ENCODE measurements at places on chromosomes 13 and 19.

DNA sequence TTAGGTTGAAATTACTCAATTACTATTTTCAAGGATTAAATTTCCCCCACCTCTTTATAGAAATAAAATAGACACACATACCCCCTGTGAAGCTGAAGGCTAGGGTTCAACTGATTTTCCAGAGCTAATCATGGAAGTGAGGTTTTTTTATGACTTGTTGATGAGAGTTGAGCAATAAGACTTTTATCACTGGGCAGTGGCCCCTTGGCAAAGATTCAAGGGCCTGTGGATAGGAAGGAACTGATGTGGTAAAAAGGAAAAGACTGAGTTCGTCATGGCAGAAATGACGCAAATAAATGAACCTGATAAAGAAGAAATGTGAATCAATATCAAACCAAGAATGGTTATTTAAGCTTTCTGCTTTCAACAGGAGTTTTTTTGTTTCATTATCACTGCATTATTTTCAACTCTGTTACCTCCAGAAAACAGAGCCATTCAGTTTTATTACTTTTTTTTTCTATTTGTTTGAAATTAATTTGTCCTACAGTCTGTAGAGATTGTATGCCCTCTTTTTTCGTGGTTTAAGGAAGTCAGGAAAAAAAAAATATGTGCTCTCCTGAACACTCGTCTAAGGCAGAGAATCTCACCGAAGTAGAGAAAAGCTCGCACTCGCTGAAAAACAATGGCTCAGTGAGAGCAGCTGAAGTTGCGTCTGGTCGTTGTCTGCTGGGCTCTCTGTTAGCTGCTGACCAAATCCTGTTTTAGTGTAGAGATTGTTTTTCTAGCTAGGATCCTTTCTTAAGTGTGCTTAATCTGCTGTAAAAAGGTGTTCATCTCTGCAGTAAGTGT lies 38.9 kb downstream of the STOML3 start:
- no peak for DNase-seq

- DNase-seq: no peak
Measured at GRCh38 chr13:21020176-21020575, 41.2 kb downstream of the LATS2 start.

DNA sequence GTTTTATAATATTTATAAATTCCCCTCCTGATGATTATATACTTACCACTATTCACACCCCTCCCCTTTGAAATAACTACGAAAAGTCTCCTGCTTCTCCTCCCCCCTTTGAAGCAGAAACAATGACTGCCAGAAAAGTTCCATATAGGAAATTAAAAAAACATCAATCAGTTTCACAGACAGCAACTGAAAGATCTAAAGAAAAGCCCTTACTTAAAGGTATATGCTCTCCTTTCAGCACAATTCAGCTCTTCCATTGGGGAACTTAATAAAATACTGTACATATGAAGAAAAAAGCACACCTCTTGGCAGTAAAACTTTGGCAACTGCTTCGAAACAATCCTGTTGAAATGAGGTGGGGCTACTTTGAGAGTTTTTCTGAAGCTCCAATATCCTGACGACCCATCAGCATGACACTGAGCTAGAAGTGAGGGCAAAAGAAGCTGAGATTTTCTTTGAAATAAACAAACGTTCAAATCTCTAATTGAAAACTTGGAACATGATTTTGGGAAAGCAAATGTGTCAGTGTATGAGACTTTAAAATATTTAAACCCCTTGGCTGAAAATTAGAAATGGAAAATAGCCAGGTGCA lies 147.6 kb upstream of the RXFP2 start:
- no peak for DNase-seq

DNA sequence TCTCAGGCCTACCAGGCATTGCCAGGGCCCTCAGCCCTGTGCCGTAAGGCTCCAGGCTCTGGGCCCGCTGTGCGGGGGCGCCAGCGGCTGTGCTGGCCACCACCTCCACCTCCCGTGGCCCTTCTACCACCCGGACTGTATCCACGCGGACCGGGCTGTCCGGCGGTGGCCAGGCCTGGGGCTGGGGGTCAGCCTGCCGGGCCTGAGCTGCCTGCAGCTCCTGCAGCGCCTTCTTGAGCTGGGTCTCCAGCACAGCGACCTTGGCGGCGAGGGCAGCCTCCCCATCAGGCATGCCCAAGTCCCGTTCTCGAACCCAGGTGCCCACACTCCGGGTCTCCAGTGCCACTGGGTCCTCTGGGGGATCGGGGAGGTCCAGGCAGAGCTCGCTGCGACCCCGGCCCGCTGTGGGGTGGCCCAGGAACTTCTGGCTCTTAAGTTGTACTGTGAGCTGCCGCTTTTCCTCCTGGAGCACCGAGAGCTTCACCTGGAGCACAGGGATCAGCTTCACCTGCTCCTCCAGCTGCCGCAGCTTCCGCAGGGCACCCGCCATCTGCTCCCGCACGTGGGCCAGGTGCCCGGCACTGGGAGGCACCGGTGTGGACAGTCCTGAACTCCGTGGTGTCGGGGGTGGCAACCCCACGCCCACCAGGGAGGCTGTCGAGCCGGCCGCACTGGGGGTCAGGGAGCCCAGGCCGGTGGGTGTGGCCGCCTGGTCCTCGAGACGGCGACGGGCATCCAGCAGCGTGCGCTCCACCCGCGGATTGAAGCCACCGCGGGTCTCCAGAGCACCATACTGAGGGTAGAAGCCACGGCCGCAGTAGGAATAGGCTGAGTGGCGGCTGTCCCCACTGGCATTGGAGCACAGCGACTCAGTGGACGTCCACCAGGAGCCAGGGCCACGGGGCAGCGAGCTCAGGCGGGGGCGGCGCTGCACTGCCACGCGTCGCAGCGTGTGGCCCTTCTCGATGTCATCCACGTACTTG lies 4.1 kb downstream of the KANK2 start:
- no peak for DNase-seq

GRCh38 chr19:28504139-28504538 lies 708.8 kb downstream of the UQCRFS1 start:
- DNase-seq: no peak

DNA sequence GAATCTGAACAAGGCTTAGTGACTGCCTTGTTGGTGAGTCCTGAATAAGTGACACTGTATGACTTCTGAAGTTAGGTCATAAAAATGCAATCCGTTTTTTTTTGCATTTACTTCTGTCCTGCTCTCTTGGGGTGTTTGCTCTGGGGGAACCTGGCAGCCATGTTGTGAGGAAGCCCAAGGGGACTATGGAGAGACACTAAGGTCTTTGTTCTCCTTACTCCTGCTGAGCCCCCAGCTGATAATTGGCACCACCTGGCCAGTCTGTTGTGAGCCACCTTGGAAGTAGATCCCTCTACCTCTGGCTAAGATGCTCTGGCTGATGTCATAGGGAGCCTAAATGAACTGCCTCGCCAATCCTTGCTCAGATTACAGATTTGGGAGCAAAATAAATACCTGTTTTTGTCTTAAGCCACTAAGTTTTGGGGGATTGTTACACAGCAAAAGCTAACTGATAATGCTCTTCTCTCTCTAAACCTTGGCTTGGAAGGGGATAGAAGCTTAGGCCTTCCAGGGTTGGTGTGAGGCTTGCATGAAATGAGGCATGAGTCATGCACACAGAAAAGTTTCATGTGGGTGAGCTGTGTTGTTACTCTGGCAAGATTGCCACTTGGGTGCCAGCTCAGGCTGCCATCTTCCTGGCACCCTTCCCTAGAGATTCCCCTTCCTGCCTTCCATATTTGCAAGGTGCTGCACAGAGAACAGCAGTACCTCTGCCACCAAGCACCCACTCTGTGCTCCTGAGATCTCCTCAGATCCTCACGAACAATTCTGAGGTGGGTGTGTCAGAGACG lies 10.1 kb downstream of the TUBB4A start:
- no peak for DNase-seq

DNA sequence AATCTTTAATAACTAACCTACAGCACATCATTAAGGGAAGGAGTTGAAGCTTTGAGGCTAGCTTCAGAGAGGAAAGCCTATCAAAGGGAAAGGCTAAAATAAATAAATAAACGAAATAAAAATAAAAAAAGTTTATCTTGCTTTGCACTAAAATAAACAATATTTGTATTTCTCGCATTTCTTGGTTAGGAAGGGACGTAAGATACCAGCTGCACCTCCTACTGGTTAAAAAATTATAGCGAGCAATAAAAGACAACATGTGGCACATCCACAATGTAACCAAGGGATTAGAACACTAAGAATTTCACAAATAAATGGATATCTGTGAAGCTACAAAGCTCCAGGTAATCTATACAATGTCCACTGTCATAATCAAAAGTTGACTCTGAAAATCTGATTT lies 194.5 kb downstream of the DACH1 start:
- DNase-seq: no peak

DNA sequence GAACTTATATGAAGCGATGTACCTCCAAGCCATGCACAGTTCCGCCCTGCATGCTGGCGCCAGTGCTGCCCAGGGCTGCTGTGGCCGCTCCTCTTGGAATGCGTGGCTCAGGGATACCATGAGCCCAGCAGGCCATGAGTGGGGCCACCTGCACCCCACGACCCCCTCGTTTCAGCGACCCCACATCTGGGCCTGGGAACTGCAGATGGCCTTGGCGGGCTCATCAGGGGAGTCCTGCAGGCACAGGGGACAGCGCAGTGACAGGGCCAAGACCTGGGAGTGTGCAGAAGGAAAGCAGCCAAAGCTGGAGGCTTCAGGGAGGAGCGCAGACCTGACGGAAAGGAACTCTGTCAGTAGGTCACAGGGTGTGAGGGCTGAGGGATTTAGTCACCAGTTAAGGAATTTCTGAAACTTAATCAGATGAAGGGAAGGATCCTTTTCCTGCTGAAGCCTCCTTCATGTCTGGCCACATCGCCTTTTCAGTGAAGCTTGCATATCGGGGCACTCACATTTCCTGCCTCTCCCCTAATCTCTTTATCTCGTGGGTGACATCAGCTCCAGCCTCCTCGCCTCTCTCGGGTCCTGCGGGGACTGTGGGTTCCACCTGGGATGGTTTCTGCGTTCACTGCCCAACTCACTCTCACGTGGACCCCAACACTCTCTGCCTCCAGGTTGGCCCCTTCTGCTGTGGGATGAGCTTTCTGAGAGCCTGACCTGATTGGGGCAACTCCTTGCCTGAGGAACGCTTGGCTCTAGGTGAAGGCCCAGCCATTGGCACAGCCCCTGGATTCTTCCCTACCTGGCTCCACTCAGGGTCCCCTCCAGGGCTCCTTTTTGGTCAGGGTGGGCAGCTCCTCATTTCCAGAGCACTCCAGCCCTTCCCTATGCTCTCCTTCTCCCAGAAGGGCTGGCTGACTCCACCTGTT lies 123.5 kb downstream of the CRYL1 start:
- no peak for DNase-seq

- no peak for DNase-seq
Measured at GRCh38 chr13:55999709-56000108, 1141.0 kb upstream of the PRR20A start.

DNA sequence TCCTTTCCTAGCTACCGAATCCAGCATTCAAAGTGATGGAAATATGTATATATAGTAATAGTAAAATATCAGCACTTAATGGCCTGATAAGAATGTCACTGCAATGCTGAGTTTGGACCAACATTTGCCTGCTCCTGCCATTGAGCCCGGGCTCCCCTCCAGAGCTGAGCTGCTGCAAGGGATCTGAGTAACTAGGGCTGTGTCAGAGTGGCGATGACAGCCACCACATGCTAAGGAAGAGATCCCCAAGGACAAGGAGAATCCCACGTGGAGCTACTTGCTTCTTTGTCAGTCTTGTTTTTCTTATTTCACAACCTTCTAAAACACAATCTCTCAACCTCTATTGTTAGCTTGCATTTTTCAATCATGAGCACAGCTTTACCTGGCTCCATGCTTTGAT lies 19.5 kb upstream of the ALOX5AP start:
- no peak for DNase-seq

- no peak for DNase-seq
Measured at GRCh38 chr13:63909726-63910375, 2494.2 kb upstream of the PCDH20 start.

- no peak for DNase-seq
Measured at GRCh38 chr13:78129823-78130222, 211.2 kb upstream of the EDNRB start.

DNA sequence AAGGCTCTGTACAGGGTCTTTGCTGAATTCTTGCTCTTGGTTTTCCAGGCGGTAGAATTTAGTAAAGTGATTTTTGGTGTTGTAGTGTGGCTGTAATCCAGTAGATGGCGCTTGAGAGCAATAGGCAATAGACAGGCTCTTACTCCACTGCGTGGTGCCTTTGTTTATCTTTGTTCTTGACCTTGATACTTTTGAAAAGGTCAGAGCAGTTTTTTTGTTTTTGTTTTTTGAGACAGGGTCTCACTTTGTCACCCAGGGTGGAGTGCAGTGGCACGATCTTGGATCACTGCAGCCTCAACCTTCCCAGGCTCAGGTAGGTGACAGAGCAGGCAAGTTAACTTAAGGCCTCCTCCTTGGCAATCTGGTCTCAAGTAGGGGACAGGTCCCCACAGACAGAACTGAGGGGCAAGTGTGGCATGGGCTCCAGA lies 12.2 kb upstream of the LILRA5 start:
- peak; percentile 51 for DNase-seq

DNA sequence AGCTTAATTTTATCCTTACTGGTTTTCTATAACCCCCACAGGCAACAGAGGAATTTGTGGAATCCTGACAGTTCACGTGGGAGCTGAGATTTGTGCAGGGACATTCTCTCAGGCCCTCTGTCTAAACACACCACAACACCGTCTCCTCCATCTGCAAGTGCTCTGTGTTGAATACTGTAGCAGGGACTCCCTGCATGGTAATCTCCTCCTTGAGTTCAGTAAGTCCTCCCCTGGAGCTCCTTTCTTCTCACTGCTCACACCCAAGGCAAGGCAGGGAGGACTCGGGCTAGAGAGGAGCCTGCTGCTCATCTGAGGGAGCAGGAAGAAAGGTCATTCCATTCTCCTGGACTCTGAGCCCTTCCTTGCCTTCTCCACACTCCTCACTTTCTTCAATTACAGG lies 348.2 kb downstream of the KCTD12 start:
- no peak for DNase-seq

DNA sequence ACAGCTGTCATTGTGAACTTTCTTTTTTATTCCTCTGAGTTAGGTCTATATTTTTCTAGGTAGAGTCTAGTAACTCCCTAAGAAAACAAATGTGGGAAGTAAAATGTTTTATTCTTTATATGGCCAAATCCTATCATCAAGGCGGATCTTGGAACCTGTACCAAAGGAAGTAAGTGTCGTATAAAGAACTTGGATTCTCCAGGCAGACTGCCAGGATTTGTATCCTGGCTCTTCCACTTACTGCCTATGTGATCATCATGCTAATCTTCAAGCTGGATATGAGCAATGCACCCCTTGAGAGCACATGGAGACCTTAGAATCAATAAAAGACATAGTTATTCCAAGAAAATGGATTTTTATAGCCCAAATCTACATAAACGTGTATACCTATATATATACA lies 286.5 kb downstream of the PCDH17 start:
- no peak for DNase-seq

DNA sequence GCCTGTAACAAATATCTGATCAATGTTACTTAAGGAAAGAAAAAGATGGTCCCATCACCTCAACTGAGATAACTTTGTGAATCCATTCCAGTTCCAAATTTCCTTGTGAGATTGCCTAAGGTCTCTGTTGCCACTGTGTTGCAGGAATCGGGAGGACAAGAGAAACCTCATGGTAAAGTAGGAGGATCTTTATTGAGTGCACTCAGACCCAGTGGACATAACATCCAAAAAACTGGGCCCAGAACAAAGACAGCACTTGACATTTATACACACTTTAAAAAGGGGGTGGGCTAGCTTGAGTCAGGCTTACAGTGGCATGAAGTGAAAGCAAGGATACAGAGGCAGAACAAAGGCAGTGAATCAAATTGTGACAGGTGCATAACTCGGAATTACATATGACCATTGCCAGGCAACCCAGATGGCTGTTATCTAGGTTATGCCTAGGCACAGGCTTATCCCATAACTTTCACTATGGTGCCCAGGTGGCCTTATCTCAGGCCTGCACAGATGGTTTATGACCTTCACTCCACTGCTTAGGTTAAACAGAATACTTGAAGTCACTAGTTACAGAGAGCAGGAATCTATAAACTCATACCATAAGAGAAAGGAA lies 459.4 kb upstream of the PCDH20 start:
- no peak for DNase-seq

All from NCI-H1105 treated with DMSO at 0.1 percent for 48 hours (cell line).